ENCODE measurements at places on chromosomes 1 and 21.

GRCh38 chr1:157105988-157106812 lies 6.6 kb upstream of the ETV3L start:
- no peak for DNase-seq

GRCh38 chr1:41731516-41732030 lies 187.1 kb downstream of the HIVEP3 start:
- DNase-seq = no peak

DNA sequence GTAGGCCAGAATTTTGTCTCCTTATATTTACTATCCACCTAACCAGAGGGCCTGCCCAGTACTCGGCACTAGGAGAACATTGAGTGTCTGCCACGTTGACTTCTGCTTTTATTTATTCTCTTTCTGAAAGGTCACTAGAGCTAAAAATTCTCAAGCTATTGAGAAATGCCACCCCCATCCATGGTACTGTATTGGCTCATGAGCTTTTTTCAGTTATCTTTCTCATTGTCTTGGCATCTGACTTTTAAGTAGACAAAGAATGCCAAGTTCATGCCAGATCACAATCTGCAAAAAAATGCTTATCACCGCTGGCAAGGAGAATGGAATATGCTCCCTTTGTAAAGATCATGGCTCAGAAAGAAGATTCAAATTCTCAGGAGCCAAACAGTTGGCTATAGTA lies 49.8 kb upstream of the MROH9 start:
- no peak for DNase-seq

GRCh38 chr1:8523666-8524206 lies 205.8 kb downstream of the SLC45A1 start:
- no peak for DNase-seq

DNA sequence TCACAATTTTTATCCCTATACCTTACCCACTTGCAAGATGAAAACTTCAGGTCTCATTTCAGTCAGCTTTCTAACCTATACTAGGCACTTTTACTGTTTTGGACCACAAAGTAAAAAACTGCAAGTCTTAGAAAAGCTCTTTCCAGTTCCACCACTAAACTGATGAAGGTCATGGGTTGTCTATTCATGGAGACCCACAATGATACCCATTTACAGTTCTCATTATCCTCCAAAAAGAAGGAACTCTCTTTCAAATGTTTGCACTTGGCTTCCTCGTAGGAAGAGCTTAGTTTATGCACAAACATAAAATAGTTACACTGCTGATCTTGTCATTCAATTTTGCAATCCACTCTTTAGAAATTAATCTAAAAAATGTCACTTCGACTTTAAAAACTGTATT lies 9.3 kb downstream of the ZNF281 start:
- DNase-seq = no peak

GRCh38 chr1:99490031-99490430 lies 155.9 kb upstream of the PALMD start:
- no peak for DNase-seq

DNA sequence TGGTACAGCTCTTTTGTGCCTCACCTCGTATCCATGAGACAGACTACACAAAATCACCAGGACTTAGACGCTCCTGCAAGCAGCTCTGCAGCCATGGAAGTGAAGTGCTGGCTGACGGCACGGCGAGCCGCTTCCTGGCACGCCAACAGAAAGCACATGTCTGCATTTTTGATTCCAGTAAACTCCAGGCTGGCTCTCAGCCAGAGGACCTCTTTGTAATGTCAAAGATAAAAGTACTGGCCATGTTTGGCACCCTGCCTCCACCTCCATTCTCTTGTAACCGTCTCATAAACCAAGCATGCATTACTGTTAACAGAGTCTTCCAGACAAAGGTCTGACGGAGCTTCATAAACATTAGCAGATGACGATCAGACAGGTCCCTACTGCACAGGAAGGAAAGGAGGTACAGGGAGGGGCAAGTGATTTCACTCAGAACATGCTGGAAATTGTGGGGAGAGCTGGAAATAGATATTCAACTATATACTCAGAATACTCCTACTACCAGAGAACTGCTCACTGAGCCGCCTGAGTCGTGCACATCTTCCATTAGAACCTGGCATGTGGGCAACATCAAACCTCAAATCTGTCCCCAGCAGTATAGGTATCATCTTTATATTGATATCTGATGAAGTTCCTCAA lies 632.0 kb downstream of the SMYD3 start:
- DNase-seq = no peak

DNA sequence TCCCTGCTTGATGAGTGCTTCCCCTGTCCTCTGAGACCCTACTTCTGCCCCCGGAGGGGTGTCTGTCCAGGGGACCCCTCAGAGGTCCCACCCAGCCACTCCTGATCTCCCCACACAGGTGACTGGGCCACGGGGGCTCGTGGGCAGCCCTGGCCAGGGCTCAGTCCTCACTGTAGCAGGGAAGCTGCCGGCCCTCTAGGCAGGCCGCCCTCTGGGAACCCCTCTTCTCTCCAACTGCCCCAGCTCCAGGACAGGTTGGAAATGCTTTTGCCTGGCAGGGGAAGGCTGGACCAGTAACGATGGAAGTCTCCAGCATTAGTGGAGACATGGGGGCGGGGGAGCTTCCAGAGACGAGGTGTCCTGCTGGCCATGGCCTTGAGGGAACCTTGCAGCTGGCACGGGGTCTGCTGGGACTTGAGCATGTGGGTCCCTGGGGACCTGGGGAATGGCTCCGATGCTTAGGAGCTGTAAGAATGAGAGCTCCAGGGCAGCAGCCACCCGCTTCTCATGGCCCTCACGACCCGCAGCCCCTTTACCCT lies 3.1 kb upstream of the FNDC10 start:
- no peak for DNase-seq

- no peak for DNase-seq
Measured at GRCh38 chr1:224092601-224093000, 21.3 kb upstream of the FBXO28 start.

- DNase-seq = no peak
Measured at GRCh38 chr1:18946550-18947381, 9.7 kb downstream of the IFFO2 start.

DNA sequence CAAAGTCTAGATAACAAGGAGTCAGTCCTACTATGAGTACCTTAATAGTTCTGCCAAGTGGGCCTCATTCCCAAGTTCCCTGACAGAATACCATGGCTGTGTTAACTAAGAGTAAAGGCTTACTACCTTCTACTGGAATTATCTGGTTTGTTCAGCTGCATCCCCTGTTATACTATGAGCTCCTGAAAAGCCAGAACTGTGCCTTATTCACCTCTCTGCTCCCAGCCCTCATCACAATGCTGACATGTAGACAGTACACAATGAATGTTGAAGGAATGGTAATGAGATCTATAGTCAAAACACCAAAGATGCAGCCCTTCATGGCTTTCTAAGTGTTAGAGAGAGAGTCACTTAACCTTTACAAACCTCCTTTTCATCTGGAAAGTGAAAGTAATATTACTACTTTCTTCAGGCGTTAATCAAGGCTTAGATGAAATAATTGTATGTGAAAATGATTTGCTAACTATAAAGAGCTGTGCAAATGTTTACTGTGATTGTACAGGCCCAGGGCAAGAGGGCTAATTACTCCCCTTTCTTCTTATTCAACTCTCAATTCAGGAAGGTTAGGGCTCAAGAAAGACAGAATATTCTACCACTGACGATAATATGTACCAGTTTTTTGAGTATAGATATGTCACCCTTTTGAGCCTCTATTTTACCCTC lies 70.3 kb upstream of the MROH9 start:
- no peak for DNase-seq

- DNase-seq = no peak
Measured at GRCh38 chr21:40047993-40048730, 180.9 kb downstream of the PCP4 start.

DNA sequence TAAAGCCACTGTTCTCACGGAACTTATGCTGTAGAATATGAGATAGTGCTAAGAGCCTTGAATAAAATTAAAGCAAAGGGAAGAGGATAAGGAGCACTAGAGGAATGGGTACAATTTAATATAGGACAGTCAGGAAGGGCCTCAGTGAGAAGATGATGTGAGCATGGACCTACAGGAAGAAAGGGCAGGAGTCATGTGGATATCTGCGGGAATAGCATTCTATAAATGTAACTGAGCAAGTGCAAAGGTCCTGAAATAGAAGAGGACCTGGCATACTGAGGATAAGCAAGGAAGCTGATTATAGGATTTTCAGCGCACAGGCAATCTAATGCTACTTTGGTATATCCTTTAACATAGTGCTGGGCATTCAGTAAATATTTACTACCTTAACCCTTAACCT lies 12.6 kb upstream of the BCAS2 start:
- no peak for DNase-seq

GRCh38 chr1:51101976-51102375 lies at the start of gene C1orf185:
Gene C1orf185, plus strand, starts transcription at chr1:51102228. Its CDS starts 6 bp downstream, at chr1:51102234.
- DNase-seq = no peak

DNA sequence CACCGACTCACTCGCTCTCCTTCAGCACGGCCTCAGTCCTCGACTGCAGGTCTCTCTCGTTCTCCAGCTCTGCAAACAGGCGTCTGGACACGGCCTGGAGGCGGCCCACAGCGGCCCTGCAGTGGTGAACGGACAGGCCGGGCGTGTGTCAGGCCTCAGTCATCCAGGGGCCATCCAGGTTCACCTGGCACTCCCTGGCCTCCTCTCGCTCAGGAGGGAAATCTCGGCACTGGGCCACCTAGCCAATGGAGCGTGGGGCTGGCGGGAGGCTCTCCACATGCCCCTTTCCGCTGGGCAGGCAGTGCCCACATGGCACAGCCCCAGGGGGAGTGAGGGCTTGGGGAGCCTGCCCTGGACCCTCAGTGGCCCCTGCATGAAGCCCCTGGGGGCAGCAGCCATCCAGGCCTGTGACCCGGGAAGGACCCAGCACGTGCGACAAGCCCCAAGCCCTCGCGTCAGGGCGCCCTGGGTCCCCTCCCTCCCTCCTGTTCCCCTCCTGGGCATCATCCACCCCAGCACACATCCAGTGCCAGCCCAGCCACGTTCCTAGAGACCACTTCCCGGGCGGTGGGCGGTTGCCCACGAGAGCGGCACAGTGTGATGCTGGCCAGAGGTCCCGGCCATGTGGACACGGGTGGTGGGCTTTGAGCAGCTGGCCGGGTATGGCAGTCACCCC lies 18.1 kb downstream of the CFAP74 start:
- DNase-seq = no peak

DNA sequence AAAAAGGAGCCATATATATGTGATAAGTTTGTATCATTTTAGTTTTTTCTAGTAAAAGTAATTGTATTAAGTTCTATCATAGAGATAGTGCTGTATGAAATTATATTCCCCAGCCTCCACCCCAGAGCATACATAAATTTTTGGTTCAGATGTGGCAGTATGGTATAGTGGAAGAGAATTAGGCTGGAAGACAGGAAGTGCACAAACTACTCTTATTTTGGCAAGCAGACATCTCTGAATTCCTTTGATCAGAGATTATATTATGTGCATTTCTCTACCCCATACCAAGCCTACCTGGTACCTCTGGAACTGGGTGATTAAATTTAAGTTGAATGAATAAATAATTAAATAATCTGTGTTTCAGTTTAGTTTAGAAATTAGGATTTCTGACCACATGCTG lies 55.9 kb downstream of the FNBP1L start:
- no peak for DNase-seq

DNA sequence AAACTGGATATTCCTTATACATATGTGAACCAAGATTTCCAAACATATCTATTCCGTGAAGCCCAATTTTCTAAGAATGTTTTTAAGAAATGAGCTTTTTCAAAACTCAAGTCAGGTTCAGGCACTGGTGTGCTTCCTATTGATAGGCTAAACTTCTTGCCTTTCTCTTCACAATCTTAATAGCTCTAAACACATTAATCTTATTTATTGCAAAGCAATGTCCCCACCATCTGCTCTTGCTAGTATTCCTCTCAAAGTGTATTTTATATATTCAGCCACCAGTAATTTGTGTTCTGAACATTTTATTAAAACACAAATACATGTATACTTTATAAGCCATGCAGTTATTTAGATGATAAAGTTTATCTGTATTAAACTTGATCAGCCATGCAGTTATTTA lies 11.5 kb downstream of the ZNF281 start:
- DNase-seq = no peak

- DNase-seq = no peak
Measured at GRCh38 chr1:61400131-61400770, 317.9 kb downstream of the NFIA start.

DNA sequence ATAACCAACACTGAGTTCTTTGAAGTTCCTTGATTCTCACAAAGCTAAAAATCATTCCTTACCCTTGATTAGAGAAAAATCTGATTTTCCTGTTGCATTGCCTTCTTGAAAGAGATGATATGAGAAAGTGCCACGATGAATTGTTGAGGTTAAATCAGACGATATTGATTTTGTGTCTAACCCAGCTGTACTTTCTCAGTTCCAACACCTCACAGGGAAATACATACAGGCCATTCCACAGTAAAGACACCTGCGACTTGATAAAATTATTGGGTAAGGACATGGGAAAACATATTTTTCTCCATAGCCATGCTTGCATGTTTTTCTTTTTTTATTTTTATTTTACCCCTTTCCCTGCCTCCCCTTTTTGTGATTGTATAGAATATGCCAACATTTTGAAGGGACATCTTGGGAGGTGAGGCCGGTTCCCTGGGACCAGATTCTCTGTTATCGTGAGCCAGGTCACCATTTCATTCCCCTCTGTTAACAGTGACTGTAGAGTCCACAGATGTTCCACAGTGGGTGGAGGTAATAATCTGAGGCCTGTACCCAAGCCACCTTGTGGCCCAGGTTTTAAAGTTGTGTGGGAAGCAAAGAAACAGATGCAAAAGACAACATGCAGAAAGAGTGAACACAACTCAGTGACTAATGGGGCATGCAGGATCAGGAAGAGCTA lies 255.4 kb upstream of the ST6GALNAC5 start:
- DNase-seq = no peak

DNA sequence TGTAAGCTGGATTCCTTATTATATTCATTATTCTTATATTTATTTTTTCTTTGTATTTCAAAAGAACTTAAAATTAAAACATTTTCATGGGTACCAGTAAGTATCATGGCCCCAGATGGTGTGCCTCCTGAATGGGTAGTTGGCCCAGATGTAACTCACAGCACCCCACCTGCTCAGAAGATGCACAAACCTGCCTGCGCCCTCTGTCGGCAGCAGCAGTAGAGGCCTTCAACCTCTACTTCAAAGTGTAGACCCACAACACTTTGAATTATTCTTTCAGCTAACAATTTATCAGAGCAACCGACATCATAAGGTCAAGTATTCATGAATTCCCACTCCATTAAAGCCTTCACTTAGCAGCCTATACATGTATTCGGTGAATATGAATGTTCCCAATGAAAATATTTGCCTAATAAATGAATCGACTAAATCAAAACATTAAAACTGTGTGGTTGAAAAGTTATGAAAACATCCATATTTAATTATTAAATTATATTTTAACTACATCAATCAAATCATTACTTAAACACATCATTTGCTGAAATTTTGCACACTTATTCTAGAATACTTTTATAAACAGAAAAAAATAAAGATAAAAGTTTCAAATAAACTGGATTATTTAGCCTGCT lies 25.4 kb downstream of the PIGM start:
- DNase-seq = peak; percentile 62

- DNase-seq = no peak
Measured at GRCh38 chr1:34743775-34744174, 11.1 kb upstream of the GJB5 start.

- DNase-seq = no peak
Measured at GRCh38 chr1:162670928-162671663, 38.8 kb downstream of the DDR2 start.

- no peak for DNase-seq
Measured at GRCh38 chr1:3439346-3440299, 14.8 kb upstream of the ARHGEF16 start.

All from central memory CD4-positive, alpha-beta T cell (primary cell).